Foreskin melanocyte (primary cell): ENCODE measurements at places on chromosomes 13 and 19.

DNA sequence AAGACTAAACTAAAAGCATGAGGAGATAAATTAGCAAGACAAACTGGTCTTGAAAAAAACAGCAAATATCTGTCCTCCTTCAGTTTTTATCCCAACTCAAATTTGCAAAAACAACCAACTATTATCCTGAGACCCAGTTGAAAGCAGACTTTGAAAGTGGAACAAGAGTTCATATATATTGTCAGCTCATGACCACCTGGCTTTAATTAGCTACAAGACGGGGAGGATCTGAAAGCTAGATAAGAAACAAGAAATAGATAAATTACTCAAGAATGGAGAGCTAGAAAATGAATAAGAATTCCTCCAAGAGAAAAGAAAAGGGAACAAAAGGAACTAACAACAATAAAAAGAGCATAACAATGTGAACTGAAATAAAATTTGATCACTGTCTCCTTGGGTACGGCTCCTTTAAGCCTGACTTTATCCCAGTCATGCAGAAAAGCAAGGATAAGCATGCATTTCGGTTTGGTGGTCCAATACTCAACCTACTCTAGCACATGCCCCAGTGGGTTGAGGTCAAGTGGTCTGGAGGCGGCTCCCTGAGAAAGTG lies 246.9 kb downstream of the DCLK1 start:
- DNase-seq, result no peak

GRCh38 chr13:101631395-101631794 lies 178.9 kb downstream of the ITGBL1 start:
- DNase-seq, result no peak

- no peak for DNase-seq
Observed at GRCh38 chr13:112071102-112071722, 4.3 kb downstream of the SOX1 start.

GRCh38 chr13:32092496-32092895 lies 60.9 kb downstream of the FRY start:
- DNase-seq, result no peak

GRCh38 chr19:10612499-10613119 lies 12.7 kb upstream of the SLC44A2 start:
- DNase-seq, result no peak

GRCh38 chr13:43266936-43267615 lies 243.7 kb downstream of the DNAJC15 start:
- DNase-seq, result no peak

DNA sequence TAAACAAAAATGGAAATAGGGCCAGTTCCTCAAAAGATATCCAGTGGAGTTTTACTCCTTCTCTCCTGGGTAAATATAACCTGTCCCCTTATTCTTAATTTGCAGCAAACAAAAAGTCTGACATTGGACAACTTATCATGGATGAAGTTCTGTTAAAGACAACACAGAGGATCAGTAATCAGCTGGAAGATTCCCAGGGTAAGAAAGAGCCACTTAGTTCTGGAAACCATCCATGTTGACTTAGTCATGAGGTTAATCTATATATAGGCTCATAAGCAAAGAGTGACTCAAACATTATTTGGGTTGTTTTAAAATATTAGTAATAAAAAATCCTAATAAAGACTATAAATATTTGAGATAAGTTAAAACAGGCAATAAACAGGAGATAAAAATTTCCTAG lies 40.5 kb upstream of the EBPL start:
- DNase-seq, result peak; percentile 42

- no peak for DNase-seq
Observed at GRCh38 chr19:3073159-3073563, 10.9 kb upstream of the TLE5 start.

- no peak for DNase-seq
Observed at GRCh38 chr19:41427647-41428480, 690 bp upstream of the B3GNT8 start.

- DNase-seq, result no peak
Observed at GRCh38 chr13:43799191-43799590, 12.4 kb upstream of the ENOX1 start.

DNA sequence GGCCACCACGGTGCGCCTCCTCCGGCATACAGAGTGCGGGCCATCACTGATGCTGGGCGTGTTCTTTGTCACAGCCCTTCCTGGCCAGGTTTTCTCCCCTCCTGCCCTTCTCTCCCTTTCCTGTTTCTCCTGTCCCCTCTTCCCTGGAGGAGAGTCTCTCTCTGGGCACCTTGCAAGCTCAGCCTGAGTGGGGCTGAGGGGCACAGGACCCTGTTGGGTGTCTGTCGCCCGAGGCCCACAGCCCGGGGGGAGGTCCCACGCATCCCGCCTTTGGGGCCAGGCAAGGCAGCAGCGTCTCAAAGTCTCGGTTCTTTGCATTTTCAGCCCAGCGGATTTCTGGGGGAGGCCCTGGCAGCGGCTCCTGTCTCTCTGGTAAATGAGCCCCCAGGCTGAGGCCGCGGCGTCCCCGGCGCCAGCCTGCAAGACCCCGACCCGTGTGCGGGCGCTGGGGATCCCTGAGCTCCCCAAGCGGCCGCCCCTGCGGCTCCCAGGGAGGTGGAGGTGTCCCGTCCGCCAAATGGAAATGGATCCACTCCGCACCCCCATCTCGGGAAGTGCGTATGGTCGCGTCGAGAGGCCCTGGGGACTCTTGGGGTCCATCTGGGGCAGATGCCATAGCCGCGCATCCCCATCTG lies 47.2 kb downstream of the COMP start:
- no peak for DNase-seq

GRCh38 chr19:5973867-5974635 lies 3.9 kb downstream of the RANBP3 start:
- no peak for DNase-seq

DNA sequence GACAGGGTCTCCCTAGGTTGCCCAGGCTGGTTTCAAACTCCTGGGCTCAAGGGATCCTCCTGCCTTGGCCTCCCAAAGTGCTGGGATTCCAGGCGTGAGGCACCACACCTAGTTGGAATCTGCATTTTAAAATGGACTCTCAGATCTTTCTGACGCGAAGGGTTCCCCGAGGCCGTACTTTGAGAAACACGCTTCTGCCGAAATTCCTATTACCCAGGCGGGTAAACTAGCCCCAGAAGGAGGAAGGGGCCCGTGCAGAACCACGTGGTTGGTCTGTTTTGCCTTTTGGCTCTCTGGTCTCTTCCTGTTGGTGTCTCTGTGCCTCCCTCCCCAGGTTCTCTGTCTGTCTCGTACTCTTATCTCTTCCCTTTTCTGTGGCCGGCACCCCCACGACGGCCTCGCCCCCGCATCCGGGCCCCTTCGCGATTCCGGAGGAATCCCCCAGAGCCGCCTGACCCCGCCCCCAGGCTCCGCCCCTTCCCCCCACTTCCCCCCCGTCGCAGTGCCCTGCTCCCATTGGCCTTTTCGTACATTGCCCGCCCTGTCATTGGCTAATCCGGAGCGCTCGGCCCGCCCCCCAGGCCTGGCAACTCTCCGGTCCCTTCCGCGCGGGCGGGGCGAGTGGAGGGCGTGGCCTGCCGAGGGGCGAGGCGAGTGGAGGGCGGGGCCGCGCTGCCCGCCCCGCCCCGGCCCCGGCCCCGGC lies at the start of gene TNFAIP8L1:
Gene TNFAIP8L1 (plus strand): TSS at position 689 of the 703 bp plus-strand sequence. CDS start 12,354 bp downstream, outside the sequence.
- peak; percentile 83 for DNase-seq

GRCh38 chr13:48302871-48303358 lies 636 bp upstream of the RB1 start:
- no peak for DNase-seq

DNA sequence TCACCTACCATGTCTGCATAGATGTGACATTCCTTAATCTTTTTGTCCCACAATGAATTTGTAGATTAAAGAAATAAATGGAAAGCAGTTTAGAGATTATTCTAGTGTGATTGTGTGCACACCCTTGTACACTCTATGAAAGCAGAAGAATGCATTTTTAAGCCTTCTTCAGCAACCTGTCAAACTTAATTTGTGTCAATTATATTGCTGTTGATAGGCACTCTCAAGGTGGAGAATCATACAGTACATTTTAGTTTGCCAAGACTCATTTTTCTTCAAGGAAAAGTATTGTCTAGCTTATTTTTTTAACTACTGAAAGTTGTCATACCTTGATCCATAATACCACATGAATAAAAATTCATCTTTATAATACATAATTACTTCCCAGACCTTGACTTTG lies 1898.9 kb downstream of the OLFM4 start:
- no peak for DNase-seq

- DNase-seq, result no peak
Observed at GRCh38 chr13:88459331-88459730, 788.2 kb downstream of the SLITRK5 start.

GRCh38 chr13:41568143-41568971 lies 111.0 kb downstream of the RGCC start:
- DNase-seq, result no peak

DNA sequence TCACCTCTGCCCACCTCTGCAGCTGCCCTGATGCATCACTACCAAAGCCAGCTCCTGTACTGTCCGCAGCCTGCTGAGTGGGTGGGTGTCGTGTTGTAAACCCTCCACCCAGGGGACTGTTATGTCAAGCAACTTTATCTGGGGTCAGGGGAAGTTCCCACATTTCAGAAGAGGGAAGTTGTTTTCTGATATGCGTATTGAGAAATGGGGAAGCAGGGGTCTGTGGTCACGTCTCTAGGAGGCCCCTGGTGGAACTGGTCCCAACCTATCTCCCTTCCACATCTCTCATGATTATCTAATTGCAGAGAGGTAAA lies 31.2 kb downstream of the CLEC17A start:
- DNase-seq, result no peak

- peak; percentile 75 for DNase-seq
Observed at GRCh38 chr19:13060964-13061927, 41.4 kb downstream of the LYL1 start.

DNA sequence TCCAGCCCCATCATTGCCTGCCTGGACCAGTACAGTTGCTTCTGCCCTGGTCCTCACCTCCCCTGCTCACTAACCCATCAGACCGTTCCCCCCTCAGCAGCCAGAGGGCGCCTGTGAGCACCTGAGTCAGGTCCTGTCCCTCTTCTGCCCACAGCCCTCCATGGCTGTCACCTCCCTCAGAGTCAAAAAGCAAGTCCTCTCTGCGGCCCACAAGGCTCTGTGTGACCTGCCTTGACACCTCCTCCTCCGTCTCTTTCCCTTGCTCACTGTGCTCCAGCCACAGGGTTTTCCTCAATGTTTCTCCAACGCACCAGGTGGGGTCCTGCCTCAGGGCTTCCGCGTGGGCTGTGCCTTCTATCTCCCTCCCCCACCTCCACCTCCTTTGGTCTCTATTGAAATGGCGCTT lies 29.4 kb upstream of the PTPRS start:
- DNase-seq, result no peak

DNA sequence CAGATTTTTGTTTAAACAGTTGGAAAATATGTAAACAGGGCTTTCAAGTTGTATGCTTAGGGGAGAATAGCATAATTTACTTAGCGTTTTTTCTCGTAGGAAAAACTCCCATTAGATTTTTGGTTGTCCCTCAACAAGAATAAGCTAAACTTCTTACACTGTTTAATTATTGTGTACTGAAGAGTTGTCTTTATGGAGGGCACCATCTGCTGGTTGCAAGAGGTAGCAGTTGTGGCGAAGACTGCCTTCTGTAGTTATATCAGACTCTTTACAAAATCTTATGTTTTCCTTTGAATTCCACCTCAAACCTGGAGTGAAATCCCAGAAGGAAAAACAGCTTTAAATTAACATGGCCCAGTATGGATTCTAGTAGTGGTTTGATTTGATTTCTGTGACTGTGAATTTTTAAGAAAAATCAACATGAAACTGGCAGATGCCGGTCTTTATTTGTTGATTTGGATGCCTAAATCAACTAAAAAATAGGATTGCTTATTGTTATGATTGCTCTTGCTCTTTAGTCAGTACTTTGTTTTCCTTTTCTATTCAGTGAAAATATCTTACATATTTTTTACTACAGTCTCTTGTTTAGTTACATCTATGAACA lies 53.4 kb downstream of the PDS5B start:
- DNase-seq, result peak; percentile 50

GRCh38 chr19:1366899-1367870 lies 16.5 kb upstream of the NDUFS7 start:
- peak; percentile 88 for DNase-seq

DNA sequence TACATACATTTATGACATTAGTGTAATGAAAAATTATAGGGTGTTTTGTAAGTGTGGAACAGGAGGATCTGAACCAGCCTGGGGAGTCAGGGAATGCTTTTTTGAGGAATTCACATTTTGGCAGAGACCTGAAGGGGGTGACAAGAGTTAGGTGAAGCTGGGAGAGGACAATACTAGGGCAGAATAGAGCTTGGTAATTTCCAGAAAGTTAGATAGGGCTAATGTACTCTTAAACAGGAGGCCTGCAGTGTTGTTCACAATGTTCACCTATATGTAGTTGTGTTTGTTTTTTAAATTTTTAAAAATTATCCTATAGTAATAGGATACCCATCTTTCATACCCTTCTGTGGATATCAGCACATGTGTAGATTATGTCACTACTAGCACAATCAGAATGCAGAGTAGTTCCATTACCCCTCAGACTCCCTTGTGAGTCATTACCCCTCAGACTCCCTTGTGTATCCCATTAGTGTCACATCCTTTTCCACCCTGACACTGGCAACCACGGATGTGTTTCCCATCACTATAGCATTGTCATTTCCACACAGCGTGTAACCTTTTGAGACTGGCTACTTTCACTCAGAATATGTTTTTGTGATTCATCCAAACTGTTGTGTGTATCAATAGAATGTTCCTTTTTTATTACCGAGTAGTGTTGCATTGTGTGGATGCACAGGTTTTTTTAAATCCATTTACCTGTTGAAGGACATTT lies 43.1 kb downstream of the PCCA start:
- peak; percentile 84 for DNase-seq

DNA sequence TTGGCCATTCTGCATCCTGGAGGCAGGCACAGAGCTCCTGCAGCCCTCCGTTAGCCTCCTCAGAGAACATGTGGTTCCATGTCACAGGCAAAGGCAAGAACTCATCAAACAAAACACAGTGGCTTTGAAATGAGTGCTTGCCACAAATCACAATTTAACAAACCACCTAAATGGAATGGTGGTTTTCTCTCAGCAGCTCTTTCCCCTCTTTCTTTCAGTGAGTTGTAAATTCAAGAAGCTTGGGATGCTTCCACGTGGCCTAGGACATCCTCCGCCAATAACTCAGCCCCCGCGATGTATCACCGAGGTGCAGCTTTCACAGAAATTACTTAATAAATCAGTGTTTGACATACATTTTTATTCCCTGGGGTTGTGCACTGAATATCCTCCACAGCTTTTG lies 65.4 kb upstream of the RFC3 start:
- no peak for DNase-seq
